ENCODE measurements at places on chromosomes 7 and 10. TPM values are rescaled to one million over a fixed set of nuclear protein-coding genes. Genes with fewer than 3 reads are reported as not detected.

WASHC2C gene
- total RNA-seq, result 38.5 TPM

ABCB4 gene
- 4.1 TPM for total RNA-seq

MUC3A gene
- total RNA-seq, result 0.63 TPM

HELLS gene
- 59.5 TPM for total RNA-seq

TRIM8 gene
- 34.1 TPM for total RNA-seq

SKIDA1 gene
- 9.4 TPM for total RNA-seq

NPFFR1 gene
- 1.3 TPM for total RNA-seq

ASB10 gene
- not detected for total RNA-seq

FAM25C gene
- not detected for total RNA-seq

SLC26A5 gene
- total RNA-seq, result 0.31 TPM

BCAP29 gene
- total RNA-seq, result 59.2 TPM

ANKRD22 gene
- not detected for total RNA-seq

CUZD1 gene
- 2.8 TPM for total RNA-seq

CYP26A1 gene
- 11.6 TPM for total RNA-seq

HOGA1 gene
- 0.31 TPM for total RNA-seq

C10orf90 gene
- 0.31 TPM for total RNA-seq

CLEC2L gene
- total RNA-seq, result 1.9 TPM

LDB3 gene
- total RNA-seq, result not detected

PI4K2A gene
- 10.3 TPM for total RNA-seq

GRM3 gene
- total RNA-seq, result 133 TPM

TAS2R41 gene
- total RNA-seq, result not detected

DHX32 gene
- total RNA-seq, result 22.5 TPM

COL1A2 gene
- 37.6 TPM for total RNA-seq

TMEM270 gene
- total RNA-seq, result not detected

ZC3HAV1L gene
- 16.0 TPM for total RNA-seq

DYNC1I1 gene
- total RNA-seq, result 197 TPM

TAS2R38 gene
- total RNA-seq, result not detected

ZNF804B gene
- 9.7 TPM for total RNA-seq

NPC1L1 gene
- total RNA-seq, result not detected

Measured in parietal lobe (tissue), 2 donors.